ENCODE measurements at places on chromosomes 13 and 19.

DNA sequence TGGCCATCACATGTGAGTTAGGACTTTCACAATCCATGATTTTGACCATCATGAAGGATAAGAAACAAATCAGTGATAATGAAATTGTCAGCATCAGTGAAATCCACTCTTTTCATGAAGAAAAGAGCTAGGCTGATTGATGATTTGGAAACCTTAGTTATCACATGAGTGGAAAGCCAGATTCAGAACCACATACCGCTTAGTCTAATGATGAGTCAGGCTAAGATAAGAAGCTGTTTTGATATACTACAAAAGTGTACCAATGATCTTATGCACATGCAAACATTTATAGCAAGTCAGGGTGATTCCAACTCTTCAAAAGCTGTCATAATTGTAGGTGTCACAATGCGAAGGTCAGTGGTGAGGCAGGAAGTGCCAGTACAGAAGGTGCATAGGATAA, 519.3 kb downstream of the GPC6 start:
- no peak for DNase-seq

DNA sequence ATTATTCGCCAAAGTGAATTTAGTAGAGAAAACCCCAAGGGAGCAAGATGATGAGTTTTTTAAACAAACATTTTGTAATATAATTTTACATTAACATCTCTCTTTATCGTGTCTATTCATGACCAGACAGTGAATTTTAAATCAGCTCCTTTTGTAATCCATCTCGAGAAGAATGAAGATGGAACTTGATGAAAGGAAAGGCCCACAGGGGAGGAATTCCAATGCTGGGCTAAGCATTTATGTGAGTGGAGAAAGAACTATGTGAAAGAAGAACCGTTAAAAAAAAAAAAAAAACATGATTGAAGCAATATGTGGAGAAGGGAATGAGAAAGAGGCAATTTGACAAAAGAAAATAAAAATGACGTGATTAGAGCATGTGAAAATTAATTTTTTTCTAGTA, 170.6 kb downstream of the KCTD12 start:
- no peak for DNase-seq

DNA sequence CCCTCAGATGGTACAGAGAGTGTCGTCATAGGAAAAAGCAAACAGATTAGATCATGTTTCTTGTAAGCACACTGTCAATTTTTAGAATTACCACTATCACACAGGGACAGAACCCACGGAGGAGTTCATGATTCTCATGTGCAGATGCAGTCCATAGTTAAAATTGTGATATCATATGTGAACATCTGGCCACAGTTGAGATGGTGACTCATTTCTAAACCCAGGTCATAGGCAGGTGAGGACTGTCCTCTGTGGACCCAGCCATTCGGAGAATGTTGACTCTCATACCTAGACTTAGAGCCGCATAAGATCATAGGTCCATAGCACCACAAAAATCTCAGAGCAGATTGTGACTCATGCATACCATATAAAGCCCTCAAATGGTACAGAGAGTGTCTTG, 17.8 kb upstream of the ZNF730 start:
- no peak for DNase-seq

DNA sequence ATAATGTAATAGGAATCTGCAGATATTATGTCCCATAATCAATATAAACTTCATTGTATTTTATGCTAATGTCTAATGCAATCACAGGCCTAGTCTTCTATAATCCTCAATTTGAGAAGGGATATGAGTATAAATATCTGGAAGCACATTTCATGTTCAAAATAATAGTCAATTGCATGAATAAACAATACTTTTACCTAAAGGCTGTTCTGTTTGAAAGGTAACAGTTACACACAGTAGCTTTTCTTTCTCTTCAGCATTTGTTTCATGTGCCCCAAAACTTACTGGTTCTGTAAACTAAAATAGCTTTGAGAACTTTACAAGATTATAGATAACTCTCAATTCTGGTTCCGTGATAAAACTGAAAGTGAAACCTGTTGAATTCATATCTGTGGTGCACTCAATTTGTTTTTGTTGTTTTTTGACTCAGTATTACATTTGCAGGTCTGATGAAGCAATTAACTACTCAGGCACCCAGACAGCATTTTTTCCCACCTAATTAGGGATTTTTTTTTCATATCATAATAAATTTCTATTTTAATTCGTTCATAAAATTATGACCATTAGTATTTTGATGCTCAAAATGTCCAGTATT, 1193.8 kb downstream of the SLITRK1 start:
- DNase-seq, result no peak

All from stimulated activated CD8-positive, alpha-beta memory T cell treated with anti-CD3 and anti-CD28 coated beads, Interleukin-4, amount 100 ng/mL, for 24 hours (primary cell).